Chondrocyte (in vitro differentiated cells): ENCODE measurements at places on chromosomes 5 and 9. TPM values are rescaled to one million over a fixed set of nuclear protein-coding genes. Genes with fewer than 3 reads are reported as not detected.

PCDHGA1 gene
- 0.10 to 0.23 TPM (median 0.15 TPM) in 3 replicates for total RNA-seq

SHC3 gene
- total RNA-seq = 0.10 to 0.64 TPM (median 0.30 TPM) in 3 replicates

KDM4C gene
- total RNA-seq = 18.1 to 24.3 TPM (median 21.5 TPM) in 3 replicates

CDH6 gene
- 50.7 to 104 TPM (median 55.5 TPM) in 3 replicates for total RNA-seq

SLCO6A1 gene
- 0.82 to 1.8 TPM (median 1.1 TPM) in 3 replicates for total RNA-seq

GPX3 gene
- 1.5 to 5.3 TPM (median 4.9 TPM) in 3 replicates for total RNA-seq

SLCO4C1 gene
- total RNA-seq = 0.10 to 0.15 TPM (median 0.15 TPM) in 3 replicates

JMY gene
- 16.9 to 17.2 TPM (median 17.1 TPM) in 3 replicates for total RNA-seq

- DNase-seq = no peak
Measured at GRCh38 chr5:103808464-103809106, 246.0 kb upstream of the NUDT12 start.

DNA sequence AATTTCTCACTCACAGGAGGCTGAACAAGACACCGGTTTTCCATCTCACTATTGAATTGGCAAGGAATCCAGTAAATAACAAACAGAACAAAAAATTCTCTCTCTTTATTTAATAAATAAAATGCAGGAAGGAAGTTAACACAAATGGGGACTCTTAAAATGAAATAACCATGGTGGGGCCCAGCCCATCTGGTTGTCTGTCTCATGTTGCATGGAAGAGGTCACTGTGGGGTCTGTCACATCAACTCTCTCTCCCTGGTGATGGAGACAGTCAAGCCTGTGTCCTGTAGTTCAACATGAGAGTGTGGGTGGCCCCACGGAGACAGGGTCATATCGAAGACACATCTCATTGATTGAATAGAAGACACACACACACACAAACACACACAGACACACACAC is 297.7 kb downstream of the IRX2 start:
- DNase-seq = no peak

- no peak for DNase-seq
Measured at GRCh38 chr9:33151007-33151557, 16.1 kb downstream of the B4GALT1 start.

DNA sequence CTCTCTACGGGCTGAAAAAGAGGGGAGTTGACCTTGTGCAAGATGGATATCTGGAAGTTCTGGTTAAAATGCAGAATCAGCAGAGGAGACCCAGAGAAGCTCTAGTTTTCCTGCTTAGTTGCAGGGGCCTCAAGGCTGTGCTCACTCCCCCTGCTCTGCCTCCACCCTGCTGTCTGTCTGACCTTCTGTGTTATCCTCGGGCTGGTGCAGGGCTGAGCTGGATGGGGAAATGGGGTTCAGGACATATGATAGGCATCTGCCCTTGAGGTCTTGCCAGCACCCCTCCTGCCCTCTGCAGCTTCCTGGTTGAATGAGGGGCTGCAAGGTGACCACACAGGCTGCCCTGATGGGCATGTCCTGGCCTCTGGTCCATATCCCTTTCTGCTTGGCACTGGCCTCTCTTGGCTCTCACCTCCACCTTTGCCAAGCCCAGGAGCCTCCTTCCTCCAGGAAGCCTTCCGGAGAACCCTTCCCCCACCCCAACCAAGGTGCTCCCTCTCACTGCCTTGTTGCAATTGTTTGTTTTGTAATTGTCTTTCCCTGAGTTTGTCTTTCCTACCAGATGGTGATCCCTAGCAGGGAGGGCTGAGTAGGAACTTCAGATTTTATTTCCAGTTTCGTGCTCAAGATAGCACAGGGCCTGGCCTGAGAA is 1.3 kb downstream of the TMEM268 start:
- DNase-seq = no peak

DNA sequence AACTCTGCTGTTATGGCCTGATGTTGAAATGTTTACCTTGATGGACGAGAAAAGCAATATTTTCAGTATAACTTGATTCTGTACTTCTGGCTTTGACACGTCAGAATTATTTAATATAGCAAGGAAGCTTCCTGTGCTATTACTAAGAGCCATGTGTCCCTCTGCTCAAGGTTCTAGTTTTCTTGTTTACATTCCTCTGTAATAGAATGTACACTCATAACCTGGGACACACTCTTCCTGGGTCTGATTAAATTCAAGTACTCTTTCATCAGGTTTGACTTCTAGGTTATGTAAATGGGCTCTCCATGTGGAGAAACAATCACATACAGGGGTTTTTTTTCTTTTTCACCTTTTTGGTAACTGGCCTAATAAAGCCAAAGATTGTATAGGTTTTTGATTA is 33.1 kb downstream of the GTF3C4 start:
- no peak for DNase-seq

DNA sequence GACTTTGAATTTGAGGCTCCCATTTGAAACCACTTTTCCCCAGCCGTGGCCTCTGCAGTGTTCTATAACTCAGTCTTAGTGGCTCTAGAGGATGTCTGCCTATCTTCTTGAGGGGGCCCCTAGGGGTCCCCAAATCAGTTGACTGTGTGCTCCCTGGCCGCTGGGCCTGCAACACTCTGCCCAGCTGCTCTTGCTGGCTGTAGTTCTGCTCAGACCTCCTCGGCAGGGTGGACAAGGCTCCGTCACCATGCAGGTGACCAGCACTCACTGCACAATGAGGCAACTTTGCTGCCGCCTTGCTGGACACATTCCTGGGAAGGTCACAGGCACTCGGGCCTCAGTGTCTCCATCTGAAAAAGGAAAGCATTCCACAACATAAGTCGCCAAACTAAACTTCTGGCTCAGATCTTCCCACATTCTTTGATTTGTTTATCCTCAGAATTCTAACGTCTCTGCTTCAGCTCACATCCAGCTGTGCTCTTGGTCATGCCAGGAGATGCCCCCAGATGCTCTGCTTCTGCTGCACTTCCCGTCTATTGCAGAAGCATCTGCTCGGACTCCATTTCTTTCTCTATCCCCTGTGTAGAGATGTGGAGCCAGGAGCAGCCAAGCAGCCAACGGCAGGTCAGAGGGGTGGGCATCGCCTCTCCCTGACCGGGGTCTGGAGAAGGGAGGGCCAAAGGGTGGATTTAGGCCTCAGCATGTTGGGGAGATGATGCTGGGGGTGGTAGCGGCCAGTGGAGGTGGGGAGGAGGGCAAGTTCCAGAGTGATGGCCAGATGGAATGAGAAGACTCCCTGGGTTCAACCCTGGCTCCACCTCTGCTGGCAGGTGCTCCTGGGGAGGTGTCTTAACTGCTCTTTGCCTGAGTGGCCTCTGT is 133.6 kb downstream of the MVB12B start:
- DNase-seq = no peak

DNA sequence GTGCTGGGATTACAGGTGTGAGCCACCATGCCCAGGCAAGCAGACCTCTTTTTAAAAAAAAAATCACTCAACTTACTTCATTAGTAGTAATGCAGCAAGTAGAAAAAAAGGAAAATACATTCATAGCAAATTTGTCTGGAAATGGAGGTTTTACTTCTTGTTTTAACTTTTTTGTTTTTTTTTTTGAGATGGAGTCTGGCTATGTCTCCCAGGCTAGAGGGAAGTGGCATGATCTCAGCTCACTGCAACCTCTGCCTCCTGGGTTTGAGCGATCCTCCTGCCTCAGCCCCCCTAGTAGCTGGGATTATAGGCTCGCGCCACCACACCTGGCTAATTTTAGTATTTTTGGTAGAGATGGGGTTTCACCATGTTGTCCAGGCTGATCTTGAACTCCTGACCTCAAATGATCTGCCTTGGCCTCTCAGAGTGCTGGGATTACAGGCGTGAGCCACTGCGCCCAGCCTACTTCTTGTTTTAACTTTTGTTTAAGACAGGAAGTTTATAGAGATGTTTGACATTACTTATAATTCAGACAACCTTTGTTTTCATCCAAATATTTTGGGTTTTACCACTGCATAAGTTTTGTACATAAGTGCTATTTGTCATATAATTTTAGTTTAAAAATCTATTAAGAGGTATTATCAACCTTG is 26.5 kb downstream of the UBE2R2 start:
- no peak for DNase-seq

GRCh38 chr9:110101531-110102161 is 106.3 kb downstream of the C9orf152 start:
- no peak for DNase-seq

GRCh38 chr5:3230941-3231340 is 364.7 kb upstream of the IRX1 start:
- no peak for DNase-seq

GRCh38 chr9:3740690-3741419 is 215.1 kb upstream of the RFX3 start:
- DNase-seq = no peak

- DNase-seq = peak; percentile 92
Measured at GRCh38 chr5:180639741-180640610, 9.4 kb downstream of the FLT4 start.

- no peak for DNase-seq
Measured at GRCh38 chr9:35000535-35001284, 11.2 kb downstream of the DNAJB5 start.

DNA sequence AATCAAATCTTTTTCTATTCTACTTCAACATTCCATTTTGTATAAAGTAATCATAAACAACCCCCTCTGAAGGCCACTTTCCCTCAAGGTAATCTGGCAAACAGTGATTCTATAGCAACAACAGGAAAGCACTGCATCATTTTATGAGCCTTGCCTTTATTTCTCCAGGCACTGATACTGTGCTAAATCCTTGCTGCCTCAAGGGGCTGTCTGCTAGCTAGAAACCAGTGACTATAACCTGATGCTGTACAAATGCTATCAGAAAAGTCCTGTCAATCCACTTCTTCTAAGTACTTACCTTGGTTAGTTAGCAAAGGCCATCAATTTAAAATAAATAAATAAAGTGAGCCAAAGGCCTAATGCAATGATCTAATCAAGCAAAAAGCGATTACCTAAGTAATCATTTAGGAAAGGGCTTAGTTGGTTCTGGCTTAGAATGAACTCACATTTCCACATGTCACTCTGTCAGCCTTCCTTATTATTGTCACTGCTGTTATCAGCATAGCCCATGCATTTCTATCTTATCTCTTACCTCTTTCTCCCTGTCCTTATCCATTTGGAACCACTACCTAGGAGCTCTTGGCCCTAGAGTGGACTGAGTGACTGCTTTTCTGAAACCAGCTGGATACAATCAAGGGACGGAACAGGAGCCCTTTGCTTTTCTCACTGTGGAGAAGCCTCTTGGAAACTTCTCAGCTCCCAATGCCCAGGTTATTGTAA is 246.1 kb upstream of the MEF2C start:
- no peak for DNase-seq

GRCh38 chr9:109463924-109464625 is 34.0 kb downstream of the PTPN3 start:
- DNase-seq = no peak

DNA sequence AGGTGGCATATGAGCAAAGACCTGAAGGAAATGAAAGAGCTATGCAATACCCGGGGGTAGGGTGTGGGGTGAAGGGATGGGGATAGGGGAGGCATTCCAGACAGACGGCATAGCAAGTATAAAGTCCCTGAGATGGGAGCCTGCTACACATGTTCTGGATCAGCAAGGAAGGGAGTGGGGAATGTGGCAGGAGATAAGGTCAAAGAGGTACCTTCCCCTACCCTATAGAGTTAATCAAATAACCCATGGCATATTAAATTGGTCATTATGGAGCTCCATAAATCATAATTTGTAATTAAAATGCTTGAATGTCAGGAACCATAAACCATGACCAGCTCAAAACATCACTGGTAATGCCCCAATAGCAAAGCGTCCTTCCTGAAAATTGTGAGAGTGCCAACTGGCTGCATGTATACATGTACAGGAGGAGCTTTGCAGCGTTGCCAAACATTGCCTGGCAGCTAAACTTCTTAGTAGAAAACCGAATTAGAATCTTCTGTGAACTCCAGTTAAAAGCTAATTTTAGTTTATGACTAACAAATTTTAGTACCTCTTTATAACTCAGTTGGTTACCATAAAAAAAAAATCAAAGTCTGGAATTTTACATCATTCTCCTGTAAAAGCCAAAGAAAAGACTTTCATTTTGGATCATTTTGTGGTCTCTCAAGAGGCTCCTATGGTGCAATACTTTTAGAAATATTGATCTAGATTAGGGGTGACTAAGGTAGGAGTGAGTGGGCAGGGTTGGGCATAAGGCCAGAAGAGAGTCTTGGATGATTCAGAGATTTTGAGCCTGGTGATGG is 4.7 kb downstream of the DNAI1 start:
- no peak for DNase-seq

DNA sequence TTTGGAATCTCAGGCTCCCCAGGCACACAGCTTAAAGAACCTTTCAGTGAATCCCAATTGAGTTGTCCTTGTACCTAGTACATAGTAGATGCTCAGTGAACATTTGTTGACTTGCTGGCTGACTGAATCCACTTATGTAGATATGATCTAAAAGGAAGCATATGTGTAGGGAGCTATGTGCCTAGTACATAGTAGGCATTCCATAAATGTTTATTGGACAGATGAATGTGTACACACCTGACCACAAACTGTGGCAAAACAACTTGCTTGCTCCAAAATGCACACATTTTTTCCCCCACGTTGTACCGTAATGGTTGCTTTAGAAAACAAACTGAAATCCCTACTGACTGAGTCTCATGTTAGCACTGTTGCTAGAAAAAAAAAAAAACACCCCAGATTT is 80.2 kb upstream of the IL12B start:
- no peak for DNase-seq

- DNase-seq = no peak
Measured at GRCh38 chr9:128274245-128274644, 1.6 kb downstream of the GOLGA2 start.

DNA sequence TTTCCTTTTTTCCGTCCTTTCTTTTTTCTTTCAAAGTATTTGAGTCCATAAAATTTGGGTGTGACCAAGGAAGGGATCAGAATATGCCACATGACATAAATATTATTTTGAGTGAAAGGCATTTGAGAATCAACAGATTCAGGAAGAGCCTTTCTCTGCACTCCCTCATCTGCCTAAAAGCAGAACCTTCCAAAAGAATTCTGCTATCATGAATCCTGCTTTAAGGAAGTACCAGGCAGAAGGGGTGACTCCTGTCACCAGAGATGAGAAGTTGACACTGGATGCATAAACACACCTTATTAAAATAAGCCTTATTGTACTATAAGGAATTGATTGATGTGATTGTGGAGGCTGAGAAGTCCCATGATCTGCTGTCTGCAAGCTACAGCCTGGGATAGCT is 196.7 kb downstream of the SREK1 start:
- no peak for DNase-seq
